K562 (cell line): ENCODE measurements at places on chromosomes 3 and 15.

GRCh38 chr15:55649058-55649423 is 60.9 kb upstream of the PYGO1 start:
- DNase-seq, result no peak

- DNase-seq, result no peak
Measured at GRCh38 chr15:57227166-57227565, 149.1 kb upstream of the CGNL1 start.

DNA sequence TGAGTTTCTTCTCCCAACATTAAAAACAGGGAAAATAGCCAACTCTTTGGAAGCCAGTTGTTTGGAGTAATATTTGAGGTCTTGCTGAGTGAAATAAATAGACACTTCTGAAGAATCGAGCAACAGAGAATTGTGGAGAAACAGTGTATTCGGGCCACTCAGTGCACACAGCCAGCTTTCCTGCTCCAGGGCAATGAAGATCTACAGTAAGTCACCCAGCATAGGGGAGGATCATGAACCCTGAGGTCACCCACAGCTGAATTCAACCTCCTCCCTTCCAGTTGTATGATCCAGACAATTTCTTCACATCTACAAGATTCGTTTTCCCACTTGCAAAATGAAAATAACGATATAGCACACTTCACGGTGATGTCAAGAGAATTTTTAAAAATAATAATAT is 161.7 kb upstream of the BCL6 start:
- no peak for DNase-seq

DNA sequence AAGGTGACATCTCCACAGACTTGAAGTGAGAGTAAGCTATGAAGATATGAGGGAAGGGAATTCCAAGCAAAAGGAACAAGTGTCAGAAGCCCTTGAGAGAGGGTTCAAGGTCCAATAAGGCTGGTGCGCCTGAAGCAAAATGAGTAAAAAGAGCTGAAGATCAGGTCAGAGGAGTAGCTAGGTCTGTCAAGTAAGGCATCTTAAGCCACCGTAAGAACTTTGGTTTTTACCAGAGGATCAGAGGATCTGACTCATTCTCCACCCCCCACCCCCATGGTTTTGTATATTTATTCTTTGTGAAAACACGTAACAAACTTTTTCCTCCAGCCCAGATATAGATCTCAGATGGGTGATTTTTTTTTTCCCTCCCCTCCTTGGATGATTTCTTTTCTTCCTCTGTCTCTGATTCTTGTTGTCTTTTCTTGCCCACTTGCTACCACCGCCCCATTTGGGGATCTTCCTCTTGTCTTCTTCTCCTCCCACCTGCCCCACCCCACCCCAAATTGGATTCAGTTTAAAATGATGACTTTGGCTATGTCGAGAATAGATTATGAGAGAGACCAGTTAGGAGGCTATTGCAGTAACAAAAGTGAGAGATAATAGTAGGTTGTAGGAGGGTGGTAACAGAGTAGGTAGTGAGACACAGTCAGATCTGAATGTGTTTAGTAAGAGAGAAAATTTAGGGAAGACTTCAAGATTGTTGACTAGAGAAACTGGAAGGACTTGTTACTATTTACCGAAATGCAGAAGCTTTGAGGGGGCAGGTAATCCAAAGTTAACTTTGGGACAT is 6.1 kb downstream of the TRMT10C start:
- peak; percentile 23 for DNase-seq

GRCh38 chr15:92914768-92915221 is 14.7 kb downstream of the CHD2 start:
- no peak for DNase-seq

DNA sequence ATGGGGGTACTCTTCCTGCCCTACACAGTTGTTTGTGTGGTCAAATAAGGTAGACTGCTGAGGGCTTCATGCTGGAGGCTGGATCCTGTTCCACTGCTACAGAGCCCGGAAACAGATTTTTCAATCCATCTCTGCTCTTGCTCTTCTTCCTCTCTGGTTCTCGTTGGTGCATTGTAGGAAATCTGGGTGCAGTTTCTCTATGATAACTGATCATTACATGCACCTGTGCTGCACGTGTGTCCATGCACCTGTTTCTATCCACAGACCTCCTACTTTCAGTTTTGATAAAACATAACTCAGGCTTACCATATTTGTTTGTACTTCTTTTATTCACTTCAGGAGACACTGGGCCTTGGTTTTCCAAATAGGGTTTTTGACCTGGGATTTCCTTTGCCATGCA is 21.3 kb downstream of the MINAR1 start:
- DNase-seq, result no peak

GRCh38 chr3:129756871-129757270 is 136.6 kb downstream of the TMCC1 start:
- DNase-seq, result no peak

- DNase-seq, result no peak
Measured at GRCh38 chr3:32384938-32385337, 6.7 kb upstream of the CMTM7 start.

DNA sequence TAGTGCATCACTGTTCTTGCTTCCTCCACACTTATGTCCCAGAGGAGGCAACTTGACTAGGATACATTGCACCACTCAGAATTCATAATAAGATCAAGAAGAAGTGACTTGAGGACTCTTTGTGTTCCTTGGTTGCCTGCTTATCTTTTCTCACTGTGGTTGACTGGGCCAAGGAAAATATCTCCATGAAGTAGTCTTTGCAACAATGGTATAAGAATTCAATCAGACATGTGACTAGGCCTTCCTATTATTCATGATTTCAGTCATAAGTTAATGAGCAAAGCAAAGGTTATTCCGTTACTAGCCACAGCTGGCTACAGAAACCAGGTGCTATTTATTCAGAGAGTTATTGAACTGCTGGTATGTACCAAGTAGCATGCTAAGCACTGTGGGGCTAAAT is 359.3 kb downstream of the RORA start:
- no peak for DNase-seq

DNA sequence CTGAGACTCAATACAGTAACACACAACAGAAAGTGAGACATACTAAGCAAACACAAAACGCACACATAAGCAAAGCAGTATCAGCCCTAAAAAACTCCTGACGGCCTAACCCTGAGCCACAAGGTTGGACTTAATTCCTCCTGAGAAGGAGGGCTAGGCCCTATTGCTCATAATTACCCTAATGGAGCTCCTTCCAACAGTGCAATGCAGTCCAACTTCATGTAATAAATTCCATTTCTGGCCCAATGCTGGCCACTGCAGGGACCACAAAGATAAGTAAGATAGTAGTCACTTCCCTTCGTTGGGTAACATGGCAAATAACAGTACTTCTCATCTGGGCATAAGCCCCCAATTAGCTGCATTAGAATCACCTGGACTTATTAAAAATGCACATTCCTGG is 4.2 kb downstream of the VPS39 start:
- no peak for DNase-seq

DNA sequence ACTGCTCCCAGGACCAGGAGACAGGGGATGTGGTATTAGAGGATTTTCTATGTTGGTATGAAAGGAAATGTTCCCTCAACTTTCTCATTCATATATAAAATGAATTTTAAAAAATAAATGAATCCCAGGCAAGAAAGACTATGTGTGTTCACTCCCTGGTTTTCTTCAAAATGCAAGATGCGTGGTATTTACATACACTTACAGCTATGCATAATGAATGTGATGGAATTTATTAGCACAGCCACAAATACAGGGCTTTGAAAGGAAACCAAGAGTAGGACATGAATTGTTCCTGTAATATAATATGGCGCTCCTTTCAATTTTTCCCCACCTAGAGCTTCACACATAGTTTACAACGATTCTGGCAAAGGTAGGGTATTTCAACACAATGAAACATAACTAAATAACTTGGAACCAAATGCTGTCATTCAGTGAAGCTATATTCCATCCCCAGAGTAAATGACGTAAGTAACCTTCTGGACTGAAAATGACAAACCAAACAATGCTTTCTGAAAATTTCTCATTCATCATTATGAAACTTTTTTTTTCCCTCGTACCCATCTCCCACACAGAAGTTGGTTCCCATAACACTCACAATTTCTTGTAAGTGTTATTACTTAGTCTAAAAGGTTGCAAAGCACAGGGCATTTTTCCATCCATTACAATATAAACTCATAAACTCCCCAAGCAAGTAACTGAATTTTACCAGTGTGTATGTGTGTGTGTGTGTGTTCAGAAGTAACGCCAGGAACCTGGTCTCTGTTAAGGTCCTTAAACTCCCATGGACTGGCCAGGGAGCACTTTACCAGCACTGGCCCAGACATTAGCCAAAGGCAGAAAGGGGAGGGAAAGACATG is 41.8 kb downstream of the CBLB start:
- DNase-seq, result no peak

DNA sequence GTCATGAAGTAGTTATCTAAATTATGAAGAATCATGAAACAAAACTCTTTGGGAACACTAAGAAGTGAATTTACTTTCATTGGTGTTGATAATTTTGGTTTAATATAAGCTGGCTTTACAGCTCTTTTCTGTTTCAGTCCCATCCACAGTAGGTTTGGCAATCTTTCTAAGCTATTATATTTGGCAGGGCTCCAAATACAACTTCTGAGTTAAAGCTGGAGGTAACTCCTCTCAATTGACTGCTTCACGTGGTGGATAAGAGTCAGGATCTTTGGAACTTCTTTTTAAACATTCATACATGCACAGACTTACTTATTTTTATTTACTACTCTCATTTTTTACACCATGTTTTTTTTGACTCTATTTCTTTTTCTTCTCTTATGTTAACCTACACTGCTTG is 106.5 kb upstream of the EPHA3 start:
- DNase-seq, result no peak
